Sciatic nerve (tissue), 2 donors: ENCODE measurements at places on chromosomes 2 and 18. TPM values are rescaled to one million over a fixed set of nuclear protein-coding genes. Genes with fewer than 3 reads are reported as not detected.

GRCh38 chr2:135230150-135230549 is 178.1 kb downstream of the RAB3GAP1 start:
- DNase-seq, result no peak

GRCh38 chr2:239383036-239383758 is 17.6 kb downstream of the HDAC4 start:
- no peak for DNase-seq

- no peak for DNase-seq
Measured at GRCh38 chr18:36589857-36590543, 238.8 kb downstream of the TPGS2 start.

GRCh38 chr2:101367508-101367907 is 19.8 kb downstream of the CREG2 start:
- DNase-seq, result no peak

GRCh38 chr18:49814147-49814499 is 790 bp upstream of the ACAA2 start:
- no peak for DNase-seq

DNA sequence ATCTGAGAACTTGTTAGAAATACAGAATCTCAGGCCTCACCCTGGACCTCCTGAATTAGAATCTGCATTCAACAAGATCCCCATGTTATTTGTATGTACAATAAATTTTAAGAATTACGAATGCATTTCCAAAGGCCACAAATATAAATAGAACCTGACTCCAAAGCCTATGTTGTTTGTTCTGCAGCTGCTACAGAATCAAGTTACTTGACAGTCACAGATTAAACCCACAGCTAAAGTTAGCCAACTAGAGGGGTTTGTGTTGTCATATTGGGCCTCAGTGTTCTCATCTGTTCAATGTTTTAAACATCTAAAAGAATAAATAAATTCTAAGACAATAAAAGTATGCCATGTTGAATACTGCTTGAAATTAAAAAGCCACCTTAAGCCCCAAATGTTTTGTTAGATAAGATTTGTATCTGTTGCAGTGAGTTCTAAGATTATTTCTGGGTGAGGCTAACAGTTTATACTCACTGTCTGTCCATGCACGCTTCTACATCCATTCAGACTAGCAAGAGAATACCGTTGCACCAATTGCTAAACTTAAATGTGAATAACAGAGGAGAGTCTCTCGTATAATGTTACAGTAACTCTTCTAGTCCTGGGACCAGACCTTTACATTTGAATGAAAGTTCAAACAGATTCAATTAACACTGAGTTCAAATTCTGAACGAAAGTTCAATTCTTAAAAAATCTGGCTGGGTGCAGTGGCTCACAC is 200.4 kb downstream of the MEMO1 start:
- DNase-seq, result no peak

DNA sequence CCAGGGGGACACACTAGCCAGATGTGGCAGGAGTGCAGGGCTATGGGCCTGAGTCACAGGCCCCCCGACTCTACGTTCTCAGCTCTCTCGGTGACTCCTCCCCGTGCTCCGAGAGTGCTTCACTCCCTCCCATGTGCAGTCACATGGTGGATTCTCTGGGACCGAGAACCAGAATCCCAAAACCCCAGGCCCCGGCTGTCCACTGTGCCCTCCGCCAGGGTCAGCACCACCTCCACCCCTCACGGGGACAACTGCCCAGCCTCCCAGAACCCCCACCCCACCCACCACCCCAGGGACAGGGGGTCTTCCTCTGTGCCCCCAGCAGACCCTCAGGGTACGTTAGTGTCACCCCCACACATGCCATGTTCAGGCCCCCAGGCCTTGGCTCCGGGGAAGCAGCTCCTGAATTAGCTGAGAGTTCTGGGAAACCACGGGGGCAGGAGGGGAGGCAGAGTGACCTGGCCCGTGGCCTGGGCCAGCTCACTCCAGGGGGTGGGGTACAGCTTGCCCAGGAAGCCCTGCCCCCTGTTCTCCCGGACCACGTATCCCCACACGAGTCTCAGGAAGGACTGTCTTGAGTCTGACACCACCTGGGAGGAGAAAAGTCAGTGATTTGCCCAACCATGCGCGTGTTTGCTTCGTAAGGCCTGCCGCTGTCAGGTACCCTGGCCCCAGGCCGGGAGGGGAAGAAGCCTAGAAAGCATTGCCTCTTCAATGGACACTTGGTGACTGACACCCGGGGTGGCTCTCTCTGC is 4.4 kb downstream of the RAMP1 start:
- no peak for DNase-seq

GRCh38 chr18:4058179-4058578 is 396.9 kb downstream of the DLGAP1 start:
- DNase-seq, result no peak

GRCh38 chr2:181396256-181397123 is 60.7 kb upstream of the ITGA4 start:
- no peak for DNase-seq

DNA sequence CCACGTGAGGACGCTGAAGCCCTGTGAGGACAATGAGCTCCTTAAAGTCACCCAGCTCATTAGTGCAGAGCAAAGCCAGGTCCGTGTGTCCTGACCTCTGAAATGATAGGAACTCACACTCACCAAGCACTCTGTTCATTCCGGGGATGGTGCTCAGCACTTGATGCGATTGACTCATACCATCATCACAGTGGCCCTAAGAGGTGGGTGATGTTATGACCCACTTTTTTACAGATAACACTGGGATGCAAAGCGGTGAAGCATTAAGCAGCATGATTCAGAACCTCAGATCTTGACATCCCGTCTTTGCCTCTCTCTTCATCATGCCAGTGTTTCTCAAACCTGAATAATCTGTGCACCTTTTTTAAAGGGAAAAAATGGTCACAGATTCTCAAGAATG is 234.8 kb downstream of the ALPK2 start:
- DNase-seq, result no peak

GRCh38 chr2:78061301-78061700 is 539.1 kb upstream of the LRRTM4 start:
- no peak for DNase-seq

- DNase-seq, result peak; percentile 31
Measured at GRCh38 chr2:130135692-130136541, 6.9 kb upstream of the POTEF start.

- DNase-seq, result no peak
Measured at GRCh38 chr2:116747103-116747502, 1067.4 kb upstream of the DDX18 start.

DNA sequence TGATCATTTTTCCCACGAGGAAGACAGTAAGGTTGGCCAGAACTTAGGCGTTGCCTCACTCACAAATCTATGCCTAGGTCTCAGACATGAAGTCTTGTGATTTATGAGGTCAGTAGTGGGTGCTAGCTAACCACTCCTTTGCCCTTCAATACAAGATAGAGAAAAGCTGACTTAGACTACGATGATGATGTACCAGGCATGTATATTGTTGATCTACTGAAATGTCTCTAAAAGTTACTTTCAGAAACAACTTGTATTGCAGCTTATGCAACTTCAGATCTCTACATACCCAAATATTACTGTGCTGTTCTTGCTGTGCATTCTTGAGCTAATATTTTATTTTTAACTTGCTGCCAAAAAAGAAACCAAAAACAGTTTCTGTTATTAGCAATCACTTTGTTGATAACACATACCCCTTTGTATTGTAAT is 30.6 kb downstream of the MAPRE2 start:
- no peak for DNase-seq

GRCh38 chr2:41498781-41499180 is 549.0 kb upstream of the PKDCC start:
- no peak for DNase-seq

DNA sequence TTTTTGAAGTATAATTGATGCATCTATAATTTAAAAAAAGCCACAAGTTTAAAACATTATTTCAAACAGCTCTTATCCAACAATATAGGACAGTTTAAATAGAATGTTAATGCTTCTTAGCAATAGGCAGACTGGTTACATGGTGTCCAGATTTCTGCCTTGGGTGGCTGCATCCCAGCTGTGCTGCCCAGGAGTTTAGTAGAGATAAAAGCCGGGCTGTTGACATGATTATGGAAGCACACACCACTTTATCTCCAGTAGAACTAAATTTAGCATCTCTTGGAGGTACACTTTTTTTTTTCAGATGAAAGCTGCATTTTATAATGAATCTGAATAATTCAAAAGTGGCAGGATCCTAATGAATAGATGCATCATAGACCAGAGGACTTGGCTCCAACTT is 309.7 kb downstream of the PLCL1 start:
- DNase-seq, result no peak

DNA sequence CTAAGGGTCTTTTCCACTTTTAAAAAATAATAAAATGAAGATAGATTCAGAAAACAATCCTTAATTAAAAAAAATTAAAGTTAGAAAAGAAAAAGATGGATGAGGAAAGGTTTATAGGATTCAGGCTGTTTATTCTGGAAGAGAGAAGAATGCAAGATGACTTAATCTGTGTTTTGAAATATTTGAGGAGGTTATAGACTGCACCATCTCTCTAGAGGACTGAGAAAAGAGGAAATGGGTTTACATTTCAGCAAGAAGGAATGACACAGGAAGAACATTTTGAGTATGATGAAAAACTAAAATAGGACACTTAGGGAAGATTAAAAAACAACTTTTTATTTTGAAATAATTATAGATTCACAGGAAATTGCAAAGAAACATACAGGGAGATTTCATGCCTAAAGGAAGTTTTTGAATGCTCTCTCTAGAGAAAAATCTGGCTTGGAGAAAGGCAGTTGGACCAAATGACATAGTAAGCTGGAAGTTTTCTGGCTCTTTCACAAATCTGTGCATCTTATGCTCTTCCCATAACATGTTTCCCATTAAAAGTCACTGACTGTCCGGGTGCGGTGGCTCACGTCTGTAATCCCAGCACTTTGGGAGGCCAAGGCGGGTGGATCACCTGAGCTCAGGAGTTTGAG is 75.0 kb downstream of the CERS6 start:
- no peak for DNase-seq

- no peak for DNase-seq
Measured at GRCh38 chr2:105777506-105778055, 32.9 kb downstream of the NCK2 start.

DNA sequence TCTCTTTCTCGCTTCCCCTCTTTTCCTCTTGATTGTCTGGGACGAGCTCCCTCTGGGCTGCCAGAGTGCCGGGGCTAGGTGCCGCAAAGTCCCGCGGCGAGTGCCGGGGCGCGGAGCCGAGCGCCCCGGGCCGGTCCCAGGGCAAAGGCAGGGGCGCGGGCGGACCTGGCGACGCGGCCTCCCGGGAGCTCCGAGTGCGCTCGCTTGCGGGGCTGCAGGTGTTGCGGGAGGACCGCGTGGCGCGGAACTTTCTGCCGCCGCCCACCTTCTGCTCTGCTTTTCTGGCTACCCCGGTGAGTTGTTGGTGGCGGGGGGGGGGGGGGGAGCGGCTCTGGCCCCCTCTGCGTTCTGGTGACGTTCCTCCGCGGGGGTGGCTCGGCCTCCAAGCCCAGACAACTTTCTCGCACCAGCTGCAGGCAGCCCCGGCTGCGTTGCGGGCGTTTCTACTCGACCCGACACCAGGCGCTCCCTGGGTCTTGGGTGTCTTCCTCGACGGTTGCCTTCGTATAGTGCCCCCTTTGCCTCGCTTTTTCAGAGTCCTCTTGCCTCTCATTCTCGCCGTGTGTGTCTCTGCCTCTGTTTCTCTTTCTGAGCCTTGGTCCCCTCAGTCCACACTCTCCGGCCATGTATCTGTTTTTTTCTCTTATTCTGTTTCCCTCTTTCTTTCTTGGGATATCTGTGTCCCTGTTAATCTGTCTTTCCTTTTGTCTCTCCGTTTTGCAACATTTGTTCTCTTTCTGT is 759 bp downstream of the GALNT13 start:
- DNase-seq, result no peak

DNA sequence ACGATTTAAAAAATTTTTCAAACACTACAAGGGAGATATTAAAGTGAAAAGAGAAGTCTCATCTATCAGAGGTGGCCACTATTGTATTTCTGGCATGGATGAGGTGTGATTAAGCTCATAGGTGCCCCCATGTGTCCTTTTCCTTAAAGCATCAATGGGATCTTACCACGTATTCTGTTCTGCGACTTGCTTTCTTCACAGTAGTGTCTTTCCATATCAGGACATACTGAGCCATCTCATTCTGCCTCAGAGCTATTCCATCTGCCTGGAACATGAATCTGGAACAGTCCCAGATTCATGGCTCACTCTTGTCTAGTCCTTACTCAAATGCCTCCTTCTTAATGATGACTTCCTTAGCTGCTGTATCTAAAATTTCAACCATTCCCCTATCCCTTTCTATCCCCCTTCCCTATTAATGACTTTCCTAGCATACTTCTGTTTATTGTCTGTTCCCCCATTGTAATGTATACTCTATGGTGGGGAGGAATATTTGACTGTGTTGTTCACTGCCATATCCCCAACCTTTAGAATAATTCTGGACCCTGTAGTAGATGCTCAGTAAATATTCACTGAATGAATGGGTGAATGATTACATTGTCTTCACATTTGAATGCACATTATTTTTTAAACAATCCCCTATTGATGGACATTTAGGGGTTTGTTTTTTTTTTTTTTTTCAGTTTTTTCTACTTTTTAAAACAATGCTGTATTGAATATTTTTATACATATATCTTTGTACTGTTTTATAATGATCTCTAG is 11.1 kb downstream of the STAMBP start:
- no peak for DNase-seq

- no peak for DNase-seq
Measured at GRCh38 chr18:49563701-49564517, 2.1 kb downstream of the LIPG start.

GRCh38 chr2:14552286-14552685 is 80.2 kb upstream of the LRATD1 start:
- no peak for DNase-seq

GRCh38 chr2:158598862-158599517 is 142.2 kb downstream of the PKP4 start:
- DNase-seq, result no peak

ALK gene
- total RNA-seq, result 0.18 TPM

ADGRF3 gene
- not detected for total RNA-seq

IL1B gene
- 23.6 TPM for total RNA-seq
